ENCODE measurements at places on chromosomes 2 and 18.

- no peak for DNase-seq
Measured at GRCh38 chr18:45328811-45329210, 286.5 kb upstream of the SLC14A2 start.

DNA sequence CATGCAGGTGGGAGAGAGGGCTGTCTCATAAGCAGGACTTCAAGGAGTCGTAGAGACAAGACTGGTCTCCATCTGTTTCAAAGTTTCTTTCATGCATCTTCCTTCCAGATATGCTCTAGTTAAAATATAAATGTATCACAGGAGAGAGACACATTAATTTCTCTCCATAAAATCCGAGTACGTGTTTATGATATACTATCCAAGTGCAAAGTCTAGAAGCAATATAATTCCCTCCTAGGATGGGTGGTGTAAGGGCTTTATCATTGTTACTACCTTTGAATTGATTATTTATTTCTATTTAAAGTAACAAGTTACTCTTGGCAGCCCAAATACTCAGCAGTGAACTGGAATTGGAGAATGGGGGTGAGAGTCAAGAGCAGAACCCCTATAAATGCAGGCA lies 172.3 kb downstream of the LRRTM1 start:
- DNase-seq = no peak

DNA sequence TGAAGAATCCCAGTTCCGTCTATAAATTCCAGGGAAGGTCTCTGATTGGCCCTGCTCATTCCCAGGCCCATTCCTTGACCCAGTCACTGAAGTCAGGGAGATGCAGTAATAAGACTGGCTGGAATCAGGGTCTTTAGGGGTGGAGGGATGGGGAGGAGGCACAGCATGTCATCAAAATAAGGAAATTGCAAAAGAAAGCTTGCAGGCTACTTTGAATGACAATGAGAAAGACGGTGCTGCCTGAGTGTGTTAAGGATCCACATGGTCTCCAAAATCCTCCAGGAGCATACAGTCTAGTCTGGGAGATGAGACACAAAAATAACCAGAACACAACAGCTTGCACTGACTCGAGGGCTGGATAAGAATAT lies 2.0 kb upstream of the DES start:
- no peak for DNase-seq

- no peak for DNase-seq
Measured at GRCh38 chr2:115880558-115880957, 1438.1 kb downstream of the DPP10 start.

- DNase-seq = no peak
Measured at GRCh38 chr2:12964904-12965539, 248.3 kb downstream of the TRIB2 start.

DNA sequence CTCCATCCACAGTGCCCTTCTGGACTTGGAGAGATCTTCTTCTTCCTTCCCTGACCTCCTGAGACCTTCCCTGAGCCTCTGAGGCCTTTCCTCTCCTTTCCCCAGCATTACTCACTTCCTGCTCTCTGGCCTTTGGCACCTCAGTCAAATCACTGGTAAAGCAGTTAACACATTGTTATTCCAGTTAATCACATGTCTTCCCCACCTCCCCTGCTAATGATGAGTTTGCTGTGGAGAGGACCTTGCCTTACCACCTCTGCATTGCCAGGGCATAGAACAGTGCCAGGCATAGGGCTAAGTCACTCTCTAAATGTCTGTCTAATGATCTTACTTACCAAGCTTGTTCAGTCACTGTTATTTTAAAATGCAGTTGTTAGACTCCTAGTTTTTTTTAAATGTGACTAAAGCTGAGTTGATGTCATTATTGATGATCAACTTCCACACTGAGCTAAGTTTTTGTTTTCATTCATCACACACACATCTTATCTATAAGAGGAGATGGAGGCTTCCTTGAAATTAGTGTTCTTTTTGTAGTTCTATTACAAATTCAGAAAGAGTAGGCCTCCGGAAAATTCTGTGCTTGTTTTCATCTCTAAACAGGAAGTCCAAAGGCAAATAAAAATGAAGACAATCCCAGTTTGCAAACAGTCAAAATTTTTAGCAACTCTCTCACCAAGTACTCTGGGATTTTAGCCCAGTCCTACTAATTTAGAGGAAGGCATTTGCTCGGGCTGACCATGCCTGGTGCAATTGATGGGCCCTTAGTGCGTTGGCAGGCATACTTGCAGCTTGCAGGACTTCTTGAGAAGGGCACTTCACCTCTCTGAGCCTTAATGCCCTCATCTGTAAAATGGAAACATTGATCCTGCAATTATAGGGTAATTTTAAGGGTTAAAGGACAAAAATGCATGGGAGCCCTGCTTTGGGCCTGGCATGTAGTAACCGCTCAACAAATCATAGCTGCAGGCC lies 113.7 kb upstream of the SPRED2 start:
- DNase-seq = no peak

GRCh38 chr2:128801576-128801975 lies 482.9 kb upstream of the HS6ST1 start:
- no peak for DNase-seq

DNA sequence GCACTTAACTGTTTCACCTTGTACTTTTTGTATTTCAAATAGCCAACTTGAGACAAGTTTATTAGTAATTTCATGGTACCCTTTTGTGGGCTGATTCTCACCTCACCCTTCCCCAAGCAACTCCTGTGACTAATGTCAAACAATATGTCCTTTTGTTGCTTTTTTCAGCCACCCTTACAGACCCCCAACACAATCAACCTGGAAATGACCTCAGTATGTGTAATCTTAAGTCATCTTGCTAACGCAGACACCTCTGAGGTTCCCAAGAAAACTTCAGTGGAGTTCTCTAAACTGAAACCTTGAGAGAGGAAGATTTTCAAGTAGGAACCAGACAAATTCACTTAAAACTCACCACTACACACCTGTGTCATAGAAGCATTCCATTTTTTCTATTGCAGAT lies 69.5 kb downstream of the KYNU start:
- DNase-seq = no peak

DNA sequence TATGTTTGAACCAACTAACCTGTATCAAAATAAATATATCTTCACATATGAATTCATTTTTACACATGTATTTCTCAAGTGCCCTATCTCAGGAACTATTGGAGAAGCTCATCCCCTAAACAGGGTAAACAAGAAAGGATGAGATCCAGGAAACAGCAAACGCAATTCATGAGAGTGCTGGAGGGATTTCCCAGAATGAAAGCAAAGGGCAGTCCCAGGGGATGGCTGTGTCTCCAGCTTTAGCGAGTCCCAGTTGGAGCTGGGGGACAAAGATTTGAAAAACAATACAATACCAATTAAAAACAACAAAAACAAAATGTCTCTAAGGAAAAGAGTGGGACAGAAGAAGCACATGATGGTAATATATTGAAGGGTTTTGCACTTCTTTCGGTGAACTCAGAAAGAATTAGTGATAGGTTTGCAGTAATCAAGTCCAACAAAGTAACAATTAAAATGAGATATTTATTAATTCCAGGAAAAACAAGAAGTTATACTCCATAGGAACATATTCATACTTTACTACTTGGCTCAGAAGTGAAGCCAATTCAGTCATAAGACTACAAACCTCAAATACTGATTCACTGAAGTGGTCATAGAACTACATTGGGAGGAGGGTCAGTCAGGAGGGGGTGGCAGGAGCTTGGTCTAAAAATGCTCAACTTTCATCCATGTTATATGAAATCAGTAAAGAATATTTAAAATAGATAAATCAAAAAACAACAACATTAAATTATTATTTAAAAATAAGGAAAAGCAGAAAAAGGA lies 73.1 kb upstream of the PDE1A start:
- DNase-seq = no peak

DNA sequence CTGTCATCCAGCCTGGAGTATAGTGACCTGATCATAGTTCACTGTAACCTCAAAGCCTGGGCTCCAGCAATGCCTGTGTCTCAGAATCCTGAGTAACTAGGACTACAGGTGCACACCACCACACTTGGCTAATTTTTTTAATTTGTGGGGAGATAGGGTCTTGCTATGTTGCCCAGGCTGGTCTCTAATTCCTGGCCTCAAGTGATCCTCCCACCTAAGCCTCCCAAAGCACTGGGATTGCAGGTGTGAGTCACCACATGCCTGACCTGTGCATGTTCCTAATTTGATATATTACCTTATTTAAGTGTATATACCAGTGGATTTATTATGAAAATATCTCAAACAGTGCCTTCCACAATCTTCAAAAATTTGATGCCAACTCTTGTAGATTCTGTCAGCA lies 123.6 kb upstream of the XIRP2 start:
- no peak for DNase-seq

DNA sequence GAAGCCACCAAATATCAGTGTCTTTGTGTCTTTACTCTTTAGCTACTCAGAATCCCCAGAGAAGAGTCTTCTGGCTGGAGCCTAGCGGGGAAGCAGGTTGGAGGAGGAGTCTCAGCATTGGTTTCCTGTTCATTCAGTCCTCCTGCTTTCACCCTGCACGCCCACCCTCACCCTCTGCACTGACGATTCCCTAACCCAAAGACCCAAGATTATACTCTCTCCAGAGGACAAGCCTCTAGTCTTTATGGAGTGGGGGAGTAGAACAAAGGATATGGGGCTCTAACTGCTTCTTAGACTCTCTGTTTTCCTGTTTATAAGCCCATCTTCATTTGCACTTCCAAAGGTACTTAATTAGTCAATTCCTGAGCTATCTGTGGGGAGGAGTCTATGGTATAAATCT lies 338.8 kb downstream of the AGPS start:
- no peak for DNase-seq

DNA sequence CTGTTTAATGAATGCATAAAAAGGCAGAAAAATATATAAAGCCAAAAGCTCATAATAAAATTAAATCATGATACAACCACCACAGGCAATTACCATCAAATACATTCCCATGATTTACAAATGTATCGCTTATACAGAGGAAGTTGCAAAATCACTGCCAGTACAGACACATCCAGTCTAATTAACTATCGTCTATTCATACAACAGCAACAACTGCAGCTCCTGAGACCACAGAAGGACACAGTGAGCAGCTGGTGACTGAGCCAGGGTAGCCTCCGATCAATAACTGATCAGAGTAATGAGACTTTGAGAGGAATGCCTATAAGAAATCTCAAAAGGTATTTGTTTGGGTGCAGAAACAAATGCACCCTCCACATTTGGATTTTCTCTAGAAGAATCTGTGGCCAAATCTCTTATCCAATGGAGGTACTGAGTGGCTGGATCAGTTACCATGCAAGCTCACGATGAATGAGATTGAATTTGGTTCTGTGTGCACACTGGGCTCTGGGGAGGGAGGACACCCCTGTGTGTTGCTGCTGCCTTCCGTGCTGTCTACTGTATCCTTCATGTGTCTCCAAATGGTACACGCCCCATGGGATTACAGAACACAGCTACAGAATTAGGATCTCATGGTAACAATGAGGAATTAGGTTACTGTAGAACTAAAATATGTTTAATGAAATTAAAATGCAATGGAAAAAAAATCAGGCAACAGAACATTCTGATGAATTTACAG lies 119.6 kb downstream of the MBP start:
- DNase-seq = no peak

- no peak for DNase-seq
Measured at GRCh38 chr18:58416704-58417683, 211.9 kb downstream of the ALPK2 start.

GRCh38 chr2:101829429-101829828 lies 131.9 kb downstream of the MAP4K4 start:
- DNase-seq = no peak

- DNase-seq = no peak
Measured at GRCh38 chr2:45337481-45337880, 273.6 kb downstream of the SRBD1 start.

- DNase-seq = no peak
Measured at GRCh38 chr2:45833968-45834344, 182.5 kb downstream of the PRKCE start.

GRCh38 chr2:18525236-18525635 lies 35.2 kb downstream of the RDH14 start:
- no peak for DNase-seq

DNA sequence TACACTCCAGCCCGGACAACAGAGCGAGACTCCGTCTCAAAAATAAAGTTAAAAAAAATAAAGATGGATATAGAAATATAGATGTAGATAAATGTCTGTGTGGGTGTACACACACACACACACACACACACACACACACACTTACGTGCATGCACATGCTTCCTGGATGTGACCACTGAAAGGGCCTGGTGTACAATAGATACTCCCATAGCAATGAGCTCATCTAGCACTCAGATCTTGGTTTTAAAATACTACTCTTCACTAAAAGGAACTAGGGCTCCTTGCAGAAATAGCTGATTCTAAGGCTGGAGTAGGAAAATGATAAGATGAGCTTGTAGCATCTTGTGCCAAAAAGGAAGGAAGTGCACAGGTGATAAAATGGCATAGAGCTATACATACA lies 39.1 kb downstream of the ROCK2 start:
- DNase-seq = no peak

GRCh38 chr2:114038710-114039109 lies 148.8 kb downstream of the ACTR3 start:
- DNase-seq = no peak

- no peak for DNase-seq
Measured at GRCh38 chr2:98492441-98492840, 47.8 kb downstream of the INPP4A start.

DNA sequence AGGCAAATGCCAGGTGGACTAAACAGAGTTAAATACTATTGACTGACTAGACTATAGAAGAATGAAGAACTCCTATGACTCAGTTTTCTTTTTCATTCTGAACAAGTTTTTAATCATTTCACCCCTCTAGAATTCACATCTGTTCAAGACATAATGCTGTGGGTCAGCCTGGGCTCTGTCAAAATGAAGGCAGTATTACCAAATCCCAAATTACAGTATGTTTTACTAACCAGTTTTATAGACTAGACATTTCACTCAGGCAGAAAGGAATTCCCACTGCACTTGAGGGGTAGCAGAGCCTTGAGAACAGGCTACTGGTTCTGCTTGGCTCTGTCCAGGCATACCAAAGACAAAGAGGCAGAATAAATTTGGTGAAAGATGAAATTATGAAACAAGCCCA lies 511.7 kb downstream of the EPHA4 start:
- DNase-seq = no peak

DNA sequence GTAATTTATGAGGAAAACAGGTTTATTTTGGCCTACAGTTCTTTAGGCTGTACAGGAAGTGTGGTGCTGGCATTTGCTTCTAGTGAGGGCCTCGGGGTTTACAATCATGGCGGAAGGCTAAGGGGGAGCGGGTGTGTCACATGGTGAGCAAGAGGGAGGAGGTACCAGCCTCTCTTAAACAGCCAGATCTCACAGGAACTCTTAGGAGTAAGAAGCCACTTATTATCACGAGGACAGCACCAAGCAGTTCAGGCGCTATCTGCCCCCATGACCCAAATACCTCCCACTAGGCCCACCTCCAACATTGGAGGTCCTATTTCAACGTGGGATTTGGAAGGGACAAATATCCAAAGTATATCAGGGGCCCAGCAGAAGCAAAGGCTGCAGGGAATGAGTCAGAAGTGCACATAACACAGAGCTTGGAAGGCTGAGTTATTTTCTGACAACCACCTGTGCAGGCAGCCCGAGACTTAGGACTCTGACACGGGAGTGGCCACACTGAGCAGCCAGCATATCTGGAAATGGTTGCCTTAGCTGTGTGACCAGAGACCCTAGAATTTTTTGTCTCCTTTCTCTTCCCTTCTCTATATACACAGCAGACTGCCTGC lies 170.9 kb downstream of the PRPF40A start:
- no peak for DNase-seq
